Cortex of kidney (tissue), 1 donor: ENCODE measurements at places on chromosomes 7 and 10.

DNA sequence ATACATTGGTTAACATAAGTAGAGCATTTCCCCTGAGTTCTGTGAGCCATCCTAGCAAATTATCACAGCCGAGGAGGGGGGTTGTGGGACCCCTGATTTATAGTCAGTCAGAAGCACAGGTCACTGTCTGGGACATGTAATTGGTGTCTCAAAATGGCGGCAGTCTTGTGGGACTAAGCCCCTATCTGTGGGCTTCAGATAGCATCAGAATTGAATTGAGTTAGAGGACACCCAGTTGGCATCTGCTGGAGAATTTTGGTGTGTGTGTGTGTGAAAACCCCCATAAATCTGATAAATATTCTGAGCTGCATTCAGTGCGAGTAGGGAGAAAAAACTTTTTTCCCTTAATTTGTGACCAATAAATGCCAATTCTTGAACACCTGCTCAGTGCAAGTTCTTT lies 6.5 kb upstream of the TET1 start:
- DNase-seq, result no peak

GRCh38 chr7:152336754-152337368 lies 98.9 kb downstream of the KMT2C start:
- no peak for DNase-seq

DNA sequence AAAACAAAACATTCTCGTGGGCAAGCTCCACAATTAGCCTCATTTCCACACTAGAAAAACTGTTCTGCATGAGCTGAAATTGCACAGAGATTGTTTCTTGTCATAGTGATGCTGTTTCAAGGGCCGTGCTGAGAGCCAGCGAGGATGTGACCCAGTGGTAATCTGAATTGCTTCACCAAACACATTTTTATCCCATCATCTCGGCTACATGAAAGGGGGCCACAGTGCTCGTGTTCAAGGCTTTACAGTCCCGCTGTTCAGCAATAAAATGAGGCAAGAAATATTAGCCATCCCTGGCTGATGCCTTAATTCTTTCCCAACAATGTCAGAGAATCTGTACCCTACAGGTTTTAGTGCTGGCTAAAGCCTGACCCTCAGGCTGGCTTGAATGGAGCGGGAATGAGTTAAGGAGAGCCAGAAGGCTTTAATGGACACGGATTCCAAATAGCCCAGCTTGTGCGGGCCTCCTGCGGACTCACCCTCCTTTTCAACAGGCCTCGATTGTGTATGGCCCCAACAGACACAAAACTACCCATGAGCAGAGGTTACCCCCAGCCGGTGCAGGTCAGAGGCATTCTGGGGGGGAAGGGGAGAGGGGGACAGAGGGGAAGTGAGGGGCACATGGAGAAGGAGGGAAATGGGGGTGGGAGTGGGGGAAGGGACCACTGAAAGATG lies 2.0 kb upstream of the GDF10 start:
- no peak for DNase-seq

DNA sequence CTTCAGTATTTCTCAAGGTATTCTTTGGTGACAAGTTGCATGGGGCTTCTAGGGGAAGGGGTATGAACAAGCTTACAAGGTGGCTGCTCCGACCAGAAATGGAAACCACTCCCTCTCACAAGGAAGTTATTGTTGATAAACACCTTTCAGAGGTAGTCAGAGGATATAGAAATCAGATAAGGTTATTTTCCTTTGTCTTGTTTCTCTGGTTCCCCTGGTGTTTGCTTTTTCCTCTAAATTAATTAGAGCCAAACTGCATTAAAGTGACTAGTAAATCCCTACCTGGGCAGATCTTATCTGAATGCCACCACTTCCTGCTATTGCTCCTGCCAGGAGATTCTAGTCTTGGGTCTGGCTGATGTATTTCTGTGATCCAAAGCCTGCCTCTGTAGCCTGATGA lies 725.4 kb downstream of the INHBA start:
- no peak for DNase-seq

DNA sequence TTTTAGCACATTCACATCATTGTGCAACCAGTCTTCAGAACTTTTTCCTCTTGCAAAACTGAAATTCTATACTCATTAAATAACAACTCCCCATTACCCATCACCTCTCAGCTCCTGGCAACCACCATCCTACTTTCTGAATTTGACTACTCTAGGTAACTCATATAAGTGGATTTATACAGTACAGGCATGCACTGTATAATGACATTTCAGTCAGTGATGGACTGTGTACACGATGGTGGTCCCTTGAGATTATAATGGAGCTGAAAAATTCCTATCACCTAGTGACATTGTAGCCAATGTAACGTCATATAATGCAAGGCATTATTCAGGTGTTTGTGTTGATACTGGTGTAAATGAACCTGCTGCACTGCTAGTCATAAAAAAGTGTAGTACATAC lies 60.1 kb downstream of the BTRC start:
- DNase-seq, result no peak

GRCh38 chr10:131500181-131500580 lies 188.7 kb upstream of the TCERG1L start:
- no peak for DNase-seq

DNA sequence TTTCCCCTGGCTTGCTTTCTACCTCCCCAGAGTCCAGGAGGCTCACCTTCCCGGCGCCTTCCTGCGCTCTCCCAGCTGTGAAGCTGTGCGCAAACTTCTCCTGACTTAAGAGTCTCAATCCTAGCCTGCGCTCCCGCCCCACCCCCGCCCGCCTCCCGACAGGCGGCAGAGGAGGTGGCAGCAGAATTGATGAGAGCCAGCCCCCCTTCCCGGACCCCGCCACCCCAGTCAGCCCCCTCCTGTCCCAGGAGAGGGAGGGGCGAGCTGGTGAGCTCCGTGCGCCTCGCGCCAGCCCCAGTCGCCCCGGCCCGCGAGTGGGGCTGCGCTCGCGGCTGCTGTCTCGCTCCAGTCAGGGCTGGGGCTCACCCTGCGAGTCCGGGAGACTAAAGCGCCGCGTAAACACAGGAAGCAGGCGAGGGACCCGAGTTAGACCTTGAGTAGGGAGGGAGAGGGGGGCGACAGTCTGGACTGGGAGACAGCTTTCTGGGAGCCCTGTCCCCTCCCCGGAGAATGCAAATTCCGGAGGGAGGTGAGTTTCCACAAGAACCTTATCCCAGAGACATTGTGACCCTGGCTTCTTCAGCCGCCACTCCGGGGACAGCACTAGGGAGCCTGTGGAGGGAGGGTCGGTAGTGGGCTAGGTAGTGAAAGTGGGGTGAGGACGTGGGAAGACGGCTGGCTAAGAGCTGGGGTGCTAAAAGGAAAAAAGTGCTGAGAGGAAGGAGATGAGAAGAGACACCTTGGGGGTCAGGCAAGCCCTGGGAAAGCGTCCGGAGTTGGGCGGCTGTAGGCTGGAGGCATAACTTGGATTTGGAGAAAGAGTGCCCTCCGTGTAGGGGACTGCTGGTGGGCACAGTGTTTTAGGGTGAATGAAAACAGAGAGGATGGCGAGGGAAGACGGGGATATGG lies at the start of gene CALCR:
Gene CALCR (minus strand): TSS at position 79 of the 909 bp plus-strand sequence. CDS start 87,743 bp downstream, outside the sequence.
- DNase-seq, result no peak

GRCh38 chr10:34811126-34811967 lies 3.7 kb downstream of the PARD3 start:
- no peak for DNase-seq

DNA sequence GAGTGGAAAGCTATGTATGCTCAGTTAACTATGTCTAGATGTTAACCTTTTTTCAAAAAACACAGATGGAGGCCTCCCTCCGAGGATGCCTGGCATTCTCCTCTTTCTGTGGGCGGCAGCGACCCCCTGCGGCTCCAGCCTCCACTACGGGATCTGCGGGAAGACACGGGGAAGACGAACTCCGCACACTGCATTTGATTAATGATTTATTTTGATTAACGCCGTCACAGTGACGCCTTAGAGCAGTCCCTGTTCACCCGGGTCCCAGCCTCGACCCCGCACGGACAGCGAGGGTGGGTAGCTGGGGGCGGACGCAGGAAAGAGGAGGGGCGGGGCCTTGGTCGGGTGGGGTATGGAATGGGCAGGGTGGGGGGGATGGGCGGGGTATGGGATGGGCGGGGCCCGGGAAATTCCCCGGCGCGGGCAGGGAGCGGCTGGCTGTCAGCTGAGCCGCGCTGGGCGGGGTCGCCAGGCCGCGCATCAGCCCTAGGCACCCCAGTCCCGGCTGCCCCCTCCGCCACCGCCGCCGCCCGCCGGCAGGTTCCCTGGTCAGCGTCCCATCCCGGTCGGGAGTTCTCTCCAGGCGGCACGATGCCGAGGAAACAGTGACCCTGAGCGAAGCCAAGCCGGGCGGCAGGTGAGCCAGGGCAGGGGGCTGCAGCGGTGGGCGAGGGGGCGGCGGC lies at the start of gene OPTN:
Gene OPTN (plus strand): TSS at position 498 of the 683 bp plus-strand sequence. CDS start 8,960 bp downstream, outside the sequence.
- DNase-seq, result no peak
